Stimulated activated CD4-positive, alpha-beta T cell treated with anti-CD3 and anti-CD28 coated beads, Interleukin-1b, Interleukin-23, amount 100 ng/mL, for 24 hours (primary cell): ENCODE measurements at places on chromosomes 1 and 21.

DNA sequence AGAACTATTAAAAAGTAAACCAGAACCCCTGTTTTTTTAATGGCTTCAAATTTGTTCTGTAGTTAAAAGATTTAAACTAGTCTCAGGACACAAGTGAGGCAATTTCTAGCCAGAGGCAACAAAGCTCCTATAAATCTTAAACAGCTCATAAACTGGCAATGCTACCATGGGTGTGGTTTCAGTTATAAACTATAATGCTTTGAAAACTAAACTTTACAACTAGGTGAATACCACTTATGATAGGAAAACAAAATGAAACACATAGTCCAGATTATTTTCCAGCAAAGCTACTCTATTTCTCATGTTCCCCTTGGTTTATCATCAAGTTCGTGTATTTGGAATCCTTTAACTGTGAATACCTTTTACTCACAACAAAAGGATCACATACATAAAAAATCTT lies 282.5 kb downstream of the VAV3 start:
- no peak for DNase-seq

DNA sequence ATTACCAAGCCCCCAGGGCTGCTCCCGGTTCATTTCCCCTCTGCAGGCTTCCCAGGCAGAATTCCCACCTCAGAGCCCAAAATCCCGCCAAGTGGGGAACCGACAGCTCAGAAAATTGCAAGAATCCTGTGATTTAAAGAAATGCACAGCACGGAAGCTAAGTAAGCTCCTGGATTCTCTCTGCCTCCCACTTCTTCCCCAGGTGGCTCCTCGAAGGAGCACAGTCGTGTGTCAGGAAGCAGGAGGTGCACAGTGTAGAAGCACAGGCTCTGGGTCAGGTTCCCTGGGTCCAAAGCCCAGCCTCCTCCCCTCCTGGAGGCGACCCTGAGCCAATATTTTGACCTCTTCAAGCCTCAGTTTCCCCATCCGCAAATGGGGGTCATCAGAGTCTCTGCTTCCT lies 74.7 kb downstream of the FBXO2 start:
- no peak for DNase-seq

DNA sequence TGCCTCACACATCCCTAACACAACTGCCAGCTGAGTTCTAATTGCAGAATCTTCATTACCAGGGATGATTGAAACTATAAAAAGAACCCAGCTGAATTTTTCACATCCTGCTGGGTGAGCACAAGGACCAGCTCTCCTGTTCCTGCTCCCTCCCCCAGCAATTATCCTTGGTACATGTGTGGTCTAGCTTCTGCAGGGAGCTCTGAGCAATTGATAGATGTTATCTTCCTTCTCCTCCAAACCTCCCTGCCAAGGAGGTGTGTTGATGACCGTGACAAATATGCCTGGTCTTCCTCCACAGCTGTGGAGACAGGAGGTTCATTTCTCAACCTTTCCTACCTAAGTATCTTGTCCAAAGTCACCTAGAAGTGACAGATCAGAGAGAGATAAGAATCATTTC lies 65.3 kb upstream of the MAN1A2 start:
- no peak for DNase-seq

- no peak for DNase-seq
Measured at GRCh38 chr1:201282931-201283829, at the start of gene PKP1. TSS of gene PKP1 (plus strand) at chr1:201283506. CDS start at chr1:201283703, 197 bp downstream.

GRCh38 chr1:99964806-99965205 lies 5.0 kb upstream of the SLC35A3 start:
- DNase-seq = no peak

DNA sequence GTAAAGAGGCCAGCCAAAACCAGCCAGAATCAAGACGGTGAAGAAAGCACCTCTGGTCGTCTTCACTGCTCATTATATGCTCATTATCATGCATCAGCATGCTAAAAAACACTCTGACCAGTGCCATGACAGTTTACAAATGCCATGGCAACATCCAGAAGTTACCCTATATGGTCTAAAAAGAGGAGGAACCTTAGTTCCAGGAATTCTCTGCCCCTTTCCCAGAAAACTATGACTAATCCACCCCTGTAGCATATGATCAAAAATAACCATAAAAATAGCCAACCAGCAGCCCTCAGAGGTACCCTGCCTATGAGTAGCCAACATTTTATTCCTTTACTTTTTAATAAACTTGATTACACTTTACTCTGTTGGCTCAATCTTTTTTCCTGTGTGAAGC lies 34.2 kb upstream of the PBX1 start:
- no peak for DNase-seq

DNA sequence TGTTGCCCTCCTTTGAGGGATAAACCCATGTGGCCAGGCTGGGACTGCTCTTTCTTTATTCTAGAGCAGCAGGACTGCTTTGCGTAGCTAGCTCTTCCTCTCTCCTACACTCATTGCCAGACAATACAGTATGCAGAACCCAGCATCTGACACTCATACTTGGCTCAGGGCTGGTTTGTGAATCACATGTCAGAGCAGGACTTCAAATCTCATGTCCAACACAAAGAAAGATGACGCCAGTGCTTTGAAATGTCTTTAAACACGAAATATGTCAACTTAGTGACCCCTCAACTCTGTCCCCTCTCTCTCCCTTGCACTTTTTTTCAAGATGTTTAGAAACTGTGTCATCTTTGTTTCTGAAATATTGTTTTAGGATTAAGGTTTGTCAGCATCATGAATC lies 135.0 kb downstream of the TGFB2 start:
- DNase-seq = no peak

GRCh38 chr1:21499283-21499950 lies 9.8 kb upstream of the ALPL start:
- no peak for DNase-seq

GRCh38 chr21:26148840-26149354 lies 21.7 kb downstream of the APP start:
- no peak for DNase-seq

DNA sequence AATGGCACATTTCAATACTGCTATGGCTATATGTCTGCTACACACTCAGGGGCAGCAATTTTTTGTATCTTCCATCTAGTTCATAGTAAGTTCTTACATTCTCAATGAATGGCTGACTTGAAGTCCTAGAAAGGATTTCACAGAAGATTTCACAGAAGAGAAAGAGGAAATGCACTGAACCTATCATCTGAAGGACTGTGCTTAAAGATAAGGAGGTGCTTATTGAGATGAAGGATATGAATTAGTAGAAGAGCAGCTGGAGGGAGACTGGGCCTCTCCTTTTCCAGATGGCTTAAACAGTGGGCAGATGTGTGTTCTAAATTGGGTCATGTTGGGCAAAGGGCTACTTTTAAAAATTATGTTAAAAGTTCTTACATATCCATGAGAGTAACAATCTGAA lies 14.6 kb downstream of the ADAR start:
- DNase-seq = no peak
